Inflammatory macrophage treated with lipopolysaccharide for 1 hour (primary cell): ENCODE measurements at places on chromosomes 7 and 10.
A peak's percentile ranks its signal among the peaks of the same experiment; 100 is the strongest.

DNA sequence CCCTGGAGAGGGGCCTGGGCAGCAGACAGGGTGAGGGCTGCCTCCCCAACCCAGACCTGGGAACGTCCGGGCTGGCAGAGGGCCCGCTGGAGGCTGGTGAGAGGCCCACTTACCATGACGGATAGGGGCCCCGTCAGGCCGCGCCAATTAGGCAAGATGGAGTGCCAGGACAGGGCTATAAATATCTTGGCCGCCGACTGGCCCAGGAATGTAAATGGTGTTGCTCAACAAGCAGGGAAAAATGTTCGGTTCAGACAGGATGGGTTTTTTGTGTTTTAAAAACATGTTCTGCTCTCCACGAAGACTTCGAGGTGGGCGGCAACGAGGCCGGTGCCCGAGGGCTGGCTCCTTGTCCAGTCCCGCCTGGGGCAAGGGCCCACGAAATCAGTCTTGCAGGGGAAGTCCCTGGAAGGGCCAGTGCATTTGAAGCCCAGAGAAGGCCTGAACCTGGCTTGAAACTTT lies 35.8 kb upstream of the ELN start:
- DNase-seq = no peak

- no peak for DNase-seq
Observed at GRCh38 chr7:921581-922333, 32.7 kb downstream of the ADAP1 start.

- DNase-seq = no peak
Observed at GRCh38 chr7:31056775-31057346, 4.8 kb downstream of the ADCYAP1R1 start.

DNA sequence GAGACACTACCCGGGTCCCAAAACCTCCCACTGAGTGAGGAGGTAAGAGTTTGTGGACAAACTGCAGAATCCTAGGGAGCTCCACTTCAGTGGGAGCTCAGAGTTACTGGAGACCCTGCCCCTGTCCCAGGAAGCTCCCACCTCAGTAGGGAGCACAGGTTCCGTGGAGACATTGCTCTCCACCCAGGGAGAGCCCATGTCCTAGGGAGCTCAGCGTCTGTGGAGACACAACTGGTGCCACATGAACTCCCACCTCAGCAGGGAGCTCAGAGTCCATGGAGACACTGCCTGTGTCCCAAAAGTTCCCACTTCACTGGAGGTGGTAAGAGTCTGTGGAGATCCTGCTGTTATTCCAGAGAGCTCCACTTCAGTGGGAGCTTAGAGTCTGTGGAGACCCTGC lies 6.3 kb downstream of the MYO1G start:
- DNase-seq = no peak

DNA sequence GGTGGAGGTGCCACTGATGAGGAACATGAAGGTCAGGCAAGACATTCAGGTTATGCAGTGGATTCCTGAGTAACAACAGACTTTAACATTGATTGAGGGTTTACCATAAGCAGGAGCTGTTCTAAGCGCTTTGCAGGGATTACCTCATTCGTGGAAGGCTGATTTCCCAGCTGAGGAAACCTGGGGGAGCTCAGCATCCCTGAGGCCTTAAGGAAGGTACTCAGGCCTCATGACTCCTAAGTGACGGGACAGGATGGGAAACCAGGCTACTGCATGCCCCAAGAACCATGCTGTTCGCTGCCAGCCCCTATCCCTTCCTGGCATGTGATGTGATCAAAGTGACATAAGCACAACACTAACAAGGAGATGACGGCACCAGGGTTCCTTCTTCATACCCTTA lies 143.6 kb upstream of the NFE2L3 start:
- DNase-seq = no peak

GRCh38 chr10:125882596-125882995 lies 1.5 kb upstream of the DHX32 start:
- no peak for DNase-seq

GRCh38 chr10:34380856-34381255 lies 434.2 kb downstream of the PARD3 start:
- no peak for DNase-seq

DNA sequence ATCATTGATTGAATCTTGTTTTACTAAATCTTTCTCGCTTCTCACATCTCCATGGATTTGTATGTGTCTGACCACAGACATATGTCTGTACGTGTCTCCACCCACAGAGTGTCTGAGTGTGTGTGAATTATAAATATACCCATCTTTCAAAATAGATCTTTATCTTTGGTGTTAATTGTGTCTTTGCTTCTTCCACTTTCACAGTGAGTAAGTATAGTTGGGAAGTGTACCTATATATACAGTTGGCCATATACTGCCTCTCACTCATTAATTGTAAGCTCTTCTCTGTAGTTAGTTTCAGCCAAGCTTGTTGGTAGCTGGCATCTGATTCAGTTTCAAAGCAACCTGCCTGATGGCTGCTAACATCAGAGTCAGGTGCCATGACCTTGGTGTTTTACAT lies 18.4 kb downstream of the EEPD1 start:
- no peak for DNase-seq

- no peak for DNase-seq
Observed at GRCh38 chr10:109875151-109875568, 48.2 kb downstream of the XPNPEP1 start.

DNA sequence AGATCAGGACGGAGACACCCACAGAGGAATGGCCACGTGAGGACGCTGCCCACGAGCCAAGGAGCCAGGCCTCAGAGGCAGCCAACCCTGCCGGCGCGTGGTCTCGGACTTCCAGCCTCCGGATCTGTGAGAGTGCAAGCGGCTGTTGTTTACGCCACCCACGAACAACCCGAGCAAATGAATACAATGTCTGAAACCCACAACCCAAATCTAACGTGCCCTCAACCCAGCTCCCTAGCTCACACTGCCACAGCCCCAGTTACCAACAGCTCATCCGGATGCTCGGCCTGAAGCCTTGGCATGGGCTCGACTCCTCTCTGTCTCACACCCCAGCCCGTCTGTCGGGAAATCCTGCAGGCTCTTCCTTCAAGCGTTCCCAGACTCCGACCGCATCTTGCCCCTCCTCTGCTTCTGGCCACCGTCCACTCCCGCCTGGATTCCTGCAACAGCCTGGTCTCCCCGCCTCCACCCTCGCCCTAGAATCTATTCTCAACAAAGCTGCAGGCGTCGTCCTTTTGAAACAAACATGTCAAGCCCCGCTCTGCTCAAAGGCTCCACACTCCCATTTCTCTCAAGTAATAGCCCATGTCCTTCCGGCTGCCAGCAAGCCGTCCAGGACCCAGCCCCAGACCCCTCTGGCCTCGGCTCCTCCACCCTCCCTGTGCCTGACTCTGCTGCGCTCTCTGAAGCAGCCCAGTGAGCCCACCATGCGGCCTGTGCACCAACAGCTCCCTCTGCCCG lies 35.3 kb downstream of the STK32C start:
- DNase-seq = no peak

DNA sequence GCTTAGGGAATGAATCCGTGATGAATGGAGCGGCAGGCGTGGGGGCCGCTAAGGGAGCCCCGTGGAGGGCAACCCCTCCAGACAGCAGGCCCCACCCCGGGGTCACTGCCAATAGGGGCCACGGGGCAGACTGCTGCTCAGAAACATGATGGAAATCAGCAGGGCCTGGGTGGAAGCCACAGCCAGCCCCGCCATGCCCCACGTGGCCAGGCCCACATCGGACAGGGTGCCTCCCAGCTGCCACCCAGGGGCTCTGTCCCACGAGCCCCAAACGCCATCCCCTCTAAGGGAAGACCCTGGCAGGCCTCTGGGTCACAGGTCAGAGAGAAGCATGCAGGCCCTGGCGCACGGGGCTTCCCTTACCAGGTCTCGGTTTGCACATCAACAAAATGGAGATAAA lies 28.4 kb downstream of the TNRC18 start:
- DNase-seq = no peak

GRCh38 chr7:135282561-135283254 lies 49.1 kb downstream of the STRA8 start:
- DNase-seq = no peak

GRCh38 chr7:24880886-24881285 lies 99.1 kb downstream of the OSBPL3 start:
- DNase-seq = no peak

DNA sequence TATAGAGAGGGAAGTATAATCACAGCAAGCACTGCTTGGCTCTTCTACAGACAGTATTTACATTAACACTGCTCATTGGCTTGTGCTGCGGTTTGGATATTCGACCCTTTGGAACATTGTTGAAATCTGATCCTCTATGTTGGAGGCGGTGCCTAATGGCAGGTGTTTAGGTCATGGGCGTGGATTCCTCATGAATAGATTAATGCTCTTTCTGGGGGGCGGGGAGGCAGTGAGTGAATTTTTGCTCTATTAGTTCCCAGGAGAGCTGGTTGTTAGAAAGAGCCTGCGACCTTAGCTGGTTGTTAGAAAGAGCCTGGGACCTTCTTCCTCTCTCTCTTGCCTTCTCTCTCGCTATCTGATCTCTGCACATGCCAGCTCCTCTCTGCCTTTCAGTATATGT lies 77.3 kb upstream of the SVIL start:
- no peak for DNase-seq

- DNase-seq = no peak
Observed at GRCh38 chr10:13977861-13978532, 352.7 kb downstream of the FRMD4A start.

DNA sequence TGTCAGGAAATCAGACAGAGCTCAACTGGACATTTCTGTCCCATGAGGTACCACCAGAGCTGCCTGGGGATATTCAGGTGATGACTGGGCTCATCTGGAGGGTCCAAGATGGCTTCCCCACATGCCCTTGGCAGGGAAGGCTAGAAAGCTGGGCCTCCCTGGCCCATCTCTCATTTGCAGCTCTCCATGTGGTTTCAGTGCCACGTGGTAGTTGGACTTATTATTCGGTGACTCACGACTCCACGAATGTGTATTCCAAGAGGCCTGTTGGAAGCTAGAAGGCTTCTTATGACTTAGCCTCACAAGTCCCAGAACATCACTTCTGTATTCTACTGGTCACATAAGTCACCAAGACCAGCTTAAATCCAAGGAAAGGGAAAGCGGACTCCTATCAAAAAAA lies 22.8 kb downstream of the NSMCE4A start:
- DNase-seq = no peak

GRCh38 chr10:12597788-12598765 lies 248.7 kb downstream of the CAMK1D start:
- no peak for DNase-seq

DNA sequence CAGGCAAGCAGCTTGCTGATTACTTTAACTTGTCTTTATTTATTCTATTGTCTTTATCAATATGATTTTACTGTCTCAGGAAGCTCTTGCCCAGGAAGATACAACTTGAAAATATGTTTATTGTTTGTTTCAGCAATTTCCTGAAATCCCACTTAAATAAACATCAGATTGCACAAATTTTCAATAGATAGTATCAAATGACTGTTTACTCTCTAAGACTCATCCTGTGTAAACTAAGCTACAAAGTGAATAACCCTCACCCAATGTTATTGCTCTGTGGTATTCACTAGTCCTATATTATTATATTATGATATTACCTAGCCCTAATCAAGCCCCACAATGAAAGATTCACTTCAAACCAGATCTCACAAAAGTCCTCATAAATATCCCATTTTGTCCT lies 130.4 kb upstream of the HPS1 start:
- DNase-seq = no peak

- no peak for DNase-seq
Observed at GRCh38 chr10:97583476-97583875, 713 bp upstream of the HOGA1 start.

DNA sequence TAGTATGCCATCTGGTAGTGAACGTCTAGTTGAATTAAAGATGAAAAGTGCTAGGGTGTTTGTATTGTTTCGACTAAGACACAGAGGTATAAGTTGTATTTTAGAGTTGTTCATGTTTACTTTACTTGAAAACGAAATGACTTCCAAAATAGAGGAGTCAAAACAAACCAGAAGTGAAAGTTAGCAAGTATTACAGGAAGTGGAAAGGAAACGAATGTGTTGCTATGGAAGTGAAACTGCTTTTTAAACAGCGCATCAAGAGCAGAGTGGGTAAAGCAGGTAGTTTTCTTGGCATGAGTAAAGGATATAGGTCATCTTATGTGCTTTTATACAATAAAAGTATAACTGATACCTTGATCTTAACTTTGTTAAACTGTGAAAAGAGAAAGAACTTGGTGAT lies 20.0 kb upstream of the GALNTL5 start:
- peak; percentile 73 for DNase-seq

DNA sequence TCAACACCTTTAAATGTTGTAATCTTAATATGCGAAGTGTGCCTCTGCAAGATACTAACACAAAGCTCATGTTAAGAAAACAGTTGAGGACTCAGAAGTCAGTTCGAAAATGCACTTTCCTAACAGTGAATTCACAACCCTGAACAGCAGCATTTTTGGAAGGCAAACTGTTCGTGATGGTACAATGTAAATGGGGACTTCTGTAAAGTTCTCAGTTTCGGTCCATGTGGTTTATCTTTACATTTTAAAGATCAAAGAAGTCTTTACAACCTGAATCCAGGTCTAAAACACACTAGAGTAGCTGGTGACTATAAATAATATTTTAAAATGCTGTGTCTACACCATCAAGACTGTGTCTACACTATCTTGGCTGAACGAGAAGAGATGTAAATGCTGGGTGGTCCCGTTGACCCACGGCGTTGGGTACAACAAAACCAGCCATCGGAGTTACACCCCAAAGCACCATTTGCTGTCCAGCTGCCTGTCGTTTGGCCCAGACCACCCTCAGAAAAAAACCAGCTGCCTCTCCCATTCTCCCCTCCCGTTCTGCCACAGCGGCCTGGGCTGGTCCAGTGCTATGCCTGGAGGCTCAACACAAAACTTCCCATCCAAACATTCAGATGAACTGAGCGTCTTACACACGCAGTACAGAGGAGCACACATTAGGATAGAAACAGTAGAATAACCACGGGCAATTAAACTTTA lies 42.9 kb downstream of the MKI67 start:
- DNase-seq = no peak

DNA sequence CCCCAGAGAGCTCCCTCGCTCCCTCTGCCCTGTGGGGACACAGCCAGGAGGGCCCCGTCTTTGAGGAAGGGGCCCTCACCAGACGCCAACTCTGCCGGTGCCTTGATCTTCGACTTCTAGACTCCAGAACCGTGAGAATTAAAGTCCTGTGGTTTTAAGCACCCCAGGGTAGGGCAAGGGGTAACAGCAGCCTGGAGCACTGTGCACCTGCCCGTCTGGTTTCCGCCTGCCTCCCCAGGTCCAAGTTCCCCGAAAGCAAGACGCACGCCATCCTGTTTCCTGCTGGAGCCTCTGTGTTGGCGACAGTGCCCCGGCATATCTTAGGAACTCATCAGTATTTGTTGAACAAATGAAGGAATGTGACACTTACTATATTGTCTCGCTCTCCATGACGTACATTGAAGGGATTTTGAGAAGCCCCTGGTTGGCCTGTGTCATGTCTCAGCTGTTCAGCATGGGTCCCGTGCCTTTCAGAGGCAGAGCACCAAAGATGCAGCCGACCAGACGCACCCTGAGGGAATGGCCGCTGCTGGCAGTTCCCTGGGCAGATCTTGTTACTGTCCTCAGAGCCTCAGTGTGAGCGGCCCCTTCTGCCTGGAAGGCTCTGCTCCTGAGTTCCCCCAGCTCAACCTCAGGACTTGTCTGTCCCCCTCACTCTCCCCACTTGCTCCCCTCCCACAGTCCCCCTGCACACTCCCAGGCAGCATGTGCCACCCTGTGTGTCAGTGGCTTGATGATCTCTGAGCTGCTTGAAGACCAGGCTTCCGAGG lies 226.2 kb downstream of the TCERG1L start:
- no peak for DNase-seq
